Calu3 (cell line): ENCODE measurements at places on chromosomes 2 and 18. TPM values are rescaled to one million over a fixed set of nuclear protein-coding genes. Genes with fewer than 3 reads are reported as not detected.

GRCh38 chr2:203185864-203186263 lies 53.0 kb upstream of the CYP20A1 start:
- no peaks in the 10 kb centered on the region for H3K27me3 ChIP-seq
- DNase-seq = no peak
- H3K4me1 ChIP-seq = peaks cover 16% of the 10 kb centered on the region
- no peak overlapping the region for H3K27ac ChIP-seq

DNA sequence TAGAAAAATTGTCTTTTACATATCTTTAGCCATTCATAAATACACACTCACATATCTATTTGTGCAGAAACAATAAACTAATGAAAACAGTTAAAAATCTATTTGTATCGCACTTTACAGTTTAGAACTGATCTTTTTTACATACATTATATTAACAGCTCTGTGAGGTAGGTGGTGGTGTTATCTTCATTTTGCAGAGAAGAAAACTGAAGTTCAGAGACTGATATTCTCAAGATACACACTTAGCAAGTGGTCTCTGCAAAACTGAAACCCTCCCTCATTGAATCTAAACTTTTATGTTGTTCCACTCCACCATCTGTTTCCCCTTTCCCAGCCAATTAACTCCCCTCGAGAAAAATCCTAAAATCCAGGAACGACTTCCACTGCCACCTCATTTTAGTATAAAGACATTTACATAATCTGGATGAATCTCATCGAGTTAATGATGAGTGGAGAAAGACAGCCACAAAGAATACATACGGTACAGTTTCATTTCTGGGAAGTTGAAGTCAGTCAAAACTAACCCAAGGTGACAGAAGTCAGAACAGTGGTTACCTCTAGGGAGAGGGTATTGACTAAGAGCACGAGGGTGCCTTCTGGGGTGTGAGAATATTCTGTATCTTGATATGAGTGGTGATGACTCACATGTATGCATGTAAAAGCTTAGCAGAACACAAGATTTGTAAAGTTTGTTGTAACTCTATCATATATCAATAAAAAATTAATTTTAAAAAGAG lies 524.2 kb upstream of the TCF4 start:
- DNase-seq = no peak
- H3K36me3 ChIP-seq = no peaks in the 10 kb centered on the region
- no peaks in the 10 kb centered on the region for H3K27me3 ChIP-seq
- no peaks in the 10 kb centered on the region for H3K4me1 ChIP-seq

GRCh38 chr2:136917411-136917881 lies 152.1 kb downstream of the THSD7B start:
- H3K27me3 ChIP-seq = no peaks in the 10 kb centered on the region
- H3K27ac ChIP-seq = no peak overlapping the region
- no peak overlapping the region for H3K4me3 ChIP-seq
- no peak for DNase-seq
- no peaks in the 10 kb centered on the region for H3K36me3 ChIP-seq

DNA sequence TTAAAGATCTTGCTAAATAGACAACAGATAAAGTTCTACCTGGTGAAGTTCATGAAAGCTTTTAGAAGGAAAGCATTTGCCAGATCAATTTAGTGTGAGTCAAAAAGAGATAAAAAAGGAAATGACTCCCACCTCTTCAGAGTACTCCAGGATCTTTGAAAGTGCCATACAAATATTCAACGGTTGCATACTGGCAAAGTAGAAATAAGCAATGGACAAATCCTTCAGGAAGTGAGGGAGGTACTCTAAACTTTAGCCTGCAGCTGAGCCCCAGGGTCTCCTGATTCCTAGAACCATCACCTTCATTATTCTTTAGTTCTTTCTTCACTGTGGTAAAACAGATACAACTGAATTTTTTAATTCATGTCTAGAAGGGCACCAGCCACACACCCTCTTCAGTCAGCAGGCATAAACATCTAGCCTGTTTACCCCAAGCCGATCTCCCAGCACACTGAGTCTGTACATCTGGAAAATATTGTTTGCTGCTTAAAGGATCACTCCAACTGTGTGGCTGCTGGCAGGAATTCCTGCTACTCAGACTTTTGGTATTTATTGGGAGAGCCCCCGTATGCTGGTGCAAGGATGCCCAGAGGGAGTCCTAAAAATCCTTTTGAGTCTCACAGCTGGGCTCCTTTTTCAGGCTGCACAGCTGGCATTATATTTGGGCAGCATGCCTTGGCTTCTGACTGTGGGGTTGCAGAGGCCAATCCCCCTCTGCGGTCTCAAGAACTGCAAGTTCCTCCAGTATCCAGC lies 72.3 kb upstream of the SESTD1 start:
- H3K36me3 ChIP-seq = no peaks in the 10 kb centered on the region
- H3K4me3 ChIP-seq = no peak overlapping the region
- no peak overlapping the region for H3K27ac ChIP-seq
- no peak for DNase-seq
- peaks cover 30% of the 10 kb centered on the region for H3K4me1 ChIP-seq

GRCh38 chr2:20737505-20737904 lies 70.6 kb downstream of the GDF7 start:
- no peak overlapping the region for H3K4me3 ChIP-seq
- H3K36me3 ChIP-seq = no peaks in the 10 kb centered on the region
- no peak for DNase-seq
- H3K27me3 ChIP-seq = no peaks in the 10 kb centered on the region

The CYTIP gene
- total RNA-seq = not detected in 2 replicates

GRCh38 chr2:197878792-197879191 lies 74.4 kb downstream of the PLCL1 start:
- no peaks in the 10 kb centered on the region for H3K27me3 ChIP-seq
- DNase-seq = no peak
- no peak overlapping the region for H3K4me3 ChIP-seq
- no peaks in the 10 kb centered on the region for H3K4me1 ChIP-seq
- no peaks in the 10 kb centered on the region for H3K36me3 ChIP-seq
- no peak overlapping the region for H3K27ac ChIP-seq

DNA sequence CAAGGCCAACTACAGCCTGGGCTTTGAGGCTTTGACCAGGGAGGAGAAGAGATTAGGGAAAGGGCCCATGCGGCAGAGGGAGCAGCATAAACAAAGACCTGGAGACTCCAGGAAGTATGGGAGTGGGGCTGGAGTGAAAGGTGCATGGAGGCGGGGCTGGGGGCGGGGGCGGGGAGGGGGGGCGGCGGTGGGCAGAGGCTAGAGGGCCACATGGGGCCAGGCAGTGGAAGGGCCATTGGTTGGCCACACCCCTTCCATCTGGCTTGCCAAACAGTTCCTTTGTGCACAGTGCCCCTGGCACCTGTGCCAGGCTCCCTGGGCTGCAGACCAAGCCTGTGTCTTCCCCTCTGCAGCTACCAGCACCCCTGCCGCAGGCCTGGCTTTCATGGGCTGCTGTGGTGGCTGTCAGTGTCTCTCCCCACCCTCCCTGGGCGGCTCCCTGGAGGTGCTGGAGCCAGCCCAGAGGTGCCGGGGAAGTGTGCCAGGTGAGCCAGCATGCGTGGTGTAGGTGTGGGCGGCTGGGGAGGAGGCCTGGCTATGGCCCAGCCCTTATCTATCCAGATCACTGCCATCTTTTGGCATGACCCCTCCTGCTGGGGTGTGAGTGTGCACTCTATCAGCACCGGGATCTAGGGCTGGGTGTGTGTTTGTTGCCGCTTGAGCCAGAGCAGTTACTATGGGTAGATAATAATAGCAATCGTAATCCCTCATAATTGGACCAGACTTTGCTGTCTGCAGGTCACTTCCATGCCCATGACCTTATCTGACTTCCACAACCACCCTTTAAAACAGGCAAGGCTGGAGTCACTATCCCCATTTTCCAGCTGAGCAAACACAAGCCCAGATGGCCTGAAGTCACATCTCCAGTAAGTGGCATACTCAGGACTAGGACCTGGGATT lies 30.5 kb downstream of the DNMT3A start:
- DNase-seq = peak; percentile 43
- H3K4me1 ChIP-seq = peaks cover 15% of the 10 kb centered on the region
- no peak overlapping the region for H3K4me3 ChIP-seq
- no peaks in the 10 kb centered on the region for H3K36me3 ChIP-seq

GRCh38 chr2:12032398-12032797 lies 286.0 kb downstream of the LPIN1 start:
- peaks cover 11% of the 10 kb centered on the region for H3K27me3 ChIP-seq
- H3K4me1 ChIP-seq = peaks cover 9% of the 10 kb centered on the region
- DNase-seq = no peak
- H3K4me3 ChIP-seq = no peak overlapping the region
- H3K36me3 ChIP-seq = no peaks in the 10 kb centered on the region
- no peak overlapping the region for H3K27ac ChIP-seq

The IL18R1 gene
- 1.5 and 2.1 TPM in 2 replicates for total RNA-seq

The ITGA4 gene
- 0.33 and 0.34 TPM in 2 replicates for total RNA-seq

GRCh38 chr18:76476665-76477561 lies 18.1 kb downstream of the ZNF516 start:
- H3K27me3 ChIP-seq = no peaks in the 10 kb centered on the region
- DNase-seq = peak; percentile 44
- peaks cover 21% of the 10 kb centered on the region for H3K4me1 ChIP-seq
- H3K4me3 ChIP-seq = peak overlapping the region; percentile 61
- H3K27ac ChIP-seq = peak overlapping the region; percentile 77
- H3K36me3 ChIP-seq = peaks cover 7% of the 10 kb centered on the region

- no peaks in the 10 kb centered on the region for H3K27me3 ChIP-seq
- no peak overlapping the region for H3K27ac ChIP-seq
- no peaks in the 10 kb centered on the region for H3K4me1 ChIP-seq
- no peak for DNase-seq
- H3K4me3 ChIP-seq = no peak overlapping the region
These were observed 78.6 kb upstream of the ACSL3 start for GRCh38 chr2:222782201-222782730.

The KYNU gene
- 64.2 and 78.7 TPM in 2 replicates for total RNA-seq

- H3K4me3 ChIP-seq = no peak overlapping the region
- DNase-seq = peak; percentile 13
- H3K4me1 ChIP-seq = peaks cover 22% of the 10 kb centered on the region
- H3K27ac ChIP-seq = peak overlapping the region; percentile 50
- H3K27me3 ChIP-seq = no peaks in the 10 kb centered on the region
- H3K36me3 ChIP-seq = no peaks in the 10 kb centered on the region
These were observed 21.7 kb downstream of the KIAA1328 start for GRCh38 chr18:36850527-36851201.

- peaks cover 20% of the 10 kb centered on the region for H3K4me1 ChIP-seq
- DNase-seq = no peak
- H3K36me3 ChIP-seq = peaks cover 7% of the 10 kb centered on the region
- H3K27ac ChIP-seq = no peak overlapping the region
These were observed 4.8 kb upstream of the MRPL44 start for GRCh38 chr2:223952280-223952968.

GRCh38 chr2:105660489-105660888 lies 84.2 kb upstream of the NCK2 start:
- no peaks in the 10 kb centered on the region for H3K4me1 ChIP-seq
- H3K4me3 ChIP-seq = no peak overlapping the region
- H3K27me3 ChIP-seq = no peaks in the 10 kb centered on the region
- DNase-seq = no peak
- no peak overlapping the region for H3K27ac ChIP-seq
- no peaks in the 10 kb centered on the region for H3K36me3 ChIP-seq

The M1AP gene
- total RNA-seq = not detected in 2 replicates

GRCh38 chr18:43435851-43436250 lies 158.6 kb upstream of the SYT4 start:
- H3K4me1 ChIP-seq = no peaks in the 10 kb centered on the region
- DNase-seq = no peak
- no peak overlapping the region for H3K4me3 ChIP-seq
- H3K27me3 ChIP-seq = no peaks in the 10 kb centered on the region
- no peak overlapping the region for H3K27ac ChIP-seq

The RGPD4 gene
- not detected in 2 replicates for total RNA-seq

The CDH2 gene
- total RNA-seq = 1.5 and 2.3 TPM in 2 replicates

GRCh38 chr2:26270373-26270772 lies 25.6 kb downstream of the HADHB start:
- no peak for DNase-seq
- H3K36me3 ChIP-seq = peaks cover 14% of the 10 kb centered on the region
- H3K4me1 ChIP-seq = peaks cover 23% of the 10 kb centered on the region
- H3K4me3 ChIP-seq = no peak overlapping the region
- H3K27ac ChIP-seq = peak overlapping the region; percentile 7

DNA sequence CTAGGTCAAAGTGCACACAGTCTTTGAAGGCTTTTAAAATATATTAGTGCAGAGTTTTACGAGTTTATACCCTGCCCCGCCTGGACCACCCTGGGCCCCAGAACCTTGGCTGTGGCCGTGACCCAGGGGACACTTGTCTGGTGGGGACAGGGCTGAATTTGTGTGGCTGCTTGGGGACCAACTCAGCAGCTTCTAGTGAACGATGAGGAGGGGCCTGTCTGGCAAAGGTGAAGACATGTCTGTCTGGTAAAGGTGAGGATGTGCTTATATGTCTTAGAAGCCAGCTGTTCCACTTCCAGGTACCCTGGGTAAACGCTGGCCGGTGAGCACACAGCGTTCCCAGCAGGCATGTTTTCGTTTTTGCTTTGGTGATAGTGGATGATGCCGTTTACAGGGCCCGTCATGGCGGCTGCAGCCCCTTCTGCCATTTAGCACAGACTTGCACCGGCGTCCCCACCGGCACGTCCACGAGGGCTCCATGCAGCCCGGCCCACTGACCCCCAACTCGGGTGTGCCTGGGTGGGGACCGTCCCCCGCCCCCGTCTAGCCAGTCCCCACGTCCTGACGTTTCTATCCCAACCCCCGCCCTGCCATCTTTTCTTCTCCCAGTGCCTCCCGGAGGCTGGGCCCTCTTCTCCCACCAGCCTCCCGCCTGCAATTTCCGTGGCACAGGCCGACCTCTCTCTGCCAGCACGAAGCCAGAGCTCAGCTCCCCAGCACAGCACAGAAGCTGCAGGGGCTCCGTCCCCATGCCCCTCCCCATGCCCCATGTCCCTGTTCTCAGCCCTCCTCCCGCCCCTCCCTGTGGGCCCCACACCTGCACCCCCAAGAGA lies 67.8 kb downstream of the SLC66A2 start:
- H3K36me3 ChIP-seq = no peaks in the 10 kb centered on the region
- no peak overlapping the region for H3K4me3 ChIP-seq
- no peak overlapping the region for H3K27ac ChIP-seq
- H3K4me1 ChIP-seq = no peaks in the 10 kb centered on the region
- no peaks in the 10 kb centered on the region for H3K27me3 ChIP-seq

DNA sequence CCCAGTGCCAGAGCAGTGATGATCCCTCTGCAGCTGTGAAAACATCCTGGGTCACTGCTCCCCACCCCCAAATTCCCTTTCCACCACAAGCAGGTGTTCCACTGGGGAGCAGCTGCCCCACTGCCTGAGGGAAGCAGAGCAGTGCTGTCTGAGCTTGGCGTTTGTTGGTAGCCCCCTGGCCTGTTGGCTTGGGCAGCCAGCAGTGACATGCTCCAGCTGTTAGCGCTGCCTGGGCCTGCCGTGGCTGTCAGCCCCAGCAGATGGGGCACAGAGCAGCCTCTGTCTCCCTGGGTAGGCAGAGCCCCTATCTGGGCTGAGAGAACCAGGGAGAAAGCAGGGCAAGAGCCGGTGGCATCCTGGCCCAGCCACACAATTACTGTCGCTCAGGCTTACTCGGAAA lies 247.7 kb downstream of the GLI2 start:
- H3K27ac ChIP-seq = no peak overlapping the region
- peaks cover 24% of the 10 kb centered on the region for H3K27me3 ChIP-seq
- DNase-seq = no peak
- H3K4me1 ChIP-seq = no peaks in the 10 kb centered on the region
- H3K36me3 ChIP-seq = no peaks in the 10 kb centered on the region
- H3K4me3 ChIP-seq = no peak overlapping the region

- no peak for DNase-seq
- no peaks in the 10 kb centered on the region for H3K36me3 ChIP-seq
- no peak overlapping the region for H3K27ac ChIP-seq
- H3K27me3 ChIP-seq = peaks cover 11% of the 10 kb centered on the region
- H3K4me1 ChIP-seq = peaks cover 9% of the 10 kb centered on the region
- H3K4me3 ChIP-seq = no peak overlapping the region
These were observed 35.7 kb downstream of the C18orf63 start for GRCh38 chr18:74351354-74351753.

The SLC16A14 gene
- total RNA-seq = 3.7 and 5.5 TPM in 2 replicates
